ENCODE measurements at places on chromosomes 2 and 18.

DNA sequence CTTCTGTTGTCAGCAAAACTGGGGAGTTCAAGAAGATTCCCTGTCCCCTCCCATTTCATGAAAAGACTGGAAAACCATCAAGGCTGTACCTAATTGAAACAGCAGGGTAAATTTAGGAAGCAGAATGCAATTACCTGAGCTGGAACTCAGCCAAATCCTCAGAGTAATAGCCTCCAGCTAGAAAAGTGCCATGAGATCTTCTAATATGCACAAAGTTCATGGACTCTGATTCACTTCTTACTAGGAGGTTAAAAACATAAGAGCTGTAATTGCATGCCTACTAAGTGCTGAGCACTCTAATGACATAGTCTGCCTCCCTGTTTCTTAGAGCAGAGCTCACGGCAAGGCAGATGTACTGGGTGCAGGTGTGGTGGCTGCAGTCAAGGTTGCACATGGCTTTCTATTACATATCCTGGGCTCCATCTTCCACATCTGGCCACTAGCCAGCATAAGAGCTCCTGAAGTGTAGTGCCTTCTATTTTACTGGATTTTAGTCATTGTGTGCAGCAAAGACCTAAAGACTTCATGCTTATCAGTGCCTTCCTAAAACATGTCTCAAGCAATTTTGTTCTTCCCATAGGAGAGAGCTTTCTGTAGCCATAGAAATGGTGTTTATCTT is 341.7 kb downstream of the PTPRM start:
- no peak for DNase-seq

- no peak for DNase-seq
These were observed 31.3 kb downstream of the PTRHD1 start for GRCh38 chr2:24761866-24762265.

GRCh38 chr2:176392249-176392648 is 123.0 kb downstream of the MTX2 start:
- no peak for DNase-seq

DNA sequence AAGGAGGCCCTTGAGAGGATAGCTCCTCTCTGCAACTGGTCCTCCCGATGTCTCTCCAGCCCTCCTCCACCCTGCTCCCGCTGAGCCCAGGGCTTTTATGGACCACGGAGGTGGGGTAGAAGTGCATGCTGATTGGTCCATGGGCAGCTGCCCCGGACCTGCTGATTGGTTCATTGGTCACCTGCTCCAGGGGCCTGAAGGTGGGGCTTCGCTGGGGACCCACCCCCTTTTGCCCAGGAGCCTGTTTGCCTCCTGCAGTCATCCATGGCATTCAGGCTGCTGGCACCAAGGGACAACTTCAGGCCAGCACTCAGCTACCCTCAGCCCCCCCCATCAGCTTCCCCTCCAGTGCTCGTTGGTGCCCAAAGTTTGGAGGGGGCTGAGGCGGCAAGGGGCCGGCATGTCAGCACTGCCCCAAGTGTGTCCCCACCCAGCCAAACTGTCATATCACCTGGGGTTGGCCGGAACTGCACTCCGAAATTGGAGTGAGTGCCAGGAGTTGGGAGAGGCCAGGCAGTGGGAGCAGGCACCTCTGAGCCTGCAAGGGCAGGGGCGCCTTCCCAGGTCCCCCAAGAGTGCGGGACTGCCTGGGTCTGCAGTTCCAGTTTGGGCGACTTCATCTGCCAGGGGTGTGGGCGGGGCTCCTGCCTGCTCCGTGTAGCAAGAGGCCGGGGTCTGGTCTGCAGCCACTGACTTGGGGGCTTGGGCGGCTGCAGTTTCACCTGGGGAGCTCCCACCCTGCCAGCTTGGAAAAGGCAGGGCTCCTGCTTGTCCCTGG is 288.9 kb downstream of the RDH14 start:
- DNase-seq, result no peak

- DNase-seq, result no peak
These were observed 100.2 kb upstream of the SULT1C3 start for GRCh38 chr2:108139521-108139920.

DNA sequence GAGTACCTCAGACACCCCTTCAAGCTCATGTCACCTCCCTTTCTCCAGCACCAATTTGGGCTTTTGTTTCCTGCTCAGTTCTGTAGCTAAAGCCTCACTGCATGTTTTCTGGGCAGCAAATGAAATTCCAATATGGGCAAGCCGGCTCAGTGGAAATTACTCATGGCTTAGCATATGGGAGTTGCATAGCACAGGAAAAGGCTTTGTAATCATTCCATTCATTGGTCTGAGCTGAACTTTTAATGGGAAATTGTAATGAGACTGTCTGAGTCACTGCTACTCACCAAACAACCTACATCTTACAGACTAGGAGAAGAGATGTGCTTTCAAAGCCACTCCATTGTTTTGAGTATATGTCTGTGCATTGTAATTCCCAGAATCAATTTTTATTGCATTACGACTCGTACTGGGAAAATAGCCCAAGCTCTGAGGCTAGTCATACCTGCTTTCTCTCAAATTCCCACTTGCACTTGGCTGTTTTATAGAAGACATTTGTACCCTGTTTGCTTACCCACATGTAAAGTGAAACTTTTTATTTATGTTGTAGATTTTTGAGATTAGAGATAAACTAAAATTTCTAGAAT is 139.5 kb upstream of the LRATD1 start:
- no peak for DNase-seq

DNA sequence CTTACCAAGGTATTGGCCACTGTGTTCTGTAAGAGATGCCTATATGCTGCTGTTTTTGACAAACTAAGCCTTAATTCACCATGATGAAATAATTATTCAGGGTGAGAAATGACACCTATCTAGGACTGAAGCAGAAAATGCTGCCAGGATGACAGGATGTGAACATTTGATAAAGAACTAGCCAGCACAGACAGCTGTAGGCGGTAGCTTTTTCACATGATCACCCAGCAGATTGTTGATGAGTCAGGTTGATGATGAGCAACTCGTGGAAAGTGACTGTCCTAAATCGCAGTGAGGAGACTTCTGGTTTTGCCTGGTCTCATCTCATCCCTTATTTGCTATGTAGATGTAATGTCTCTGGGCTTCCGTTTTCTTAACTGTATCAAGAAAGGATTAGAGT is 144.1 kb downstream of the PRPF40A start:
- DNase-seq, result peak; percentile 7

GRCh38 chr2:12205086-12205485 is 458.7 kb downstream of the LPIN1 start:
- no peak for DNase-seq

GRCh38 chr2:170712653-170713542 is 2.2 kb upstream of the SP5 start:
- no peak for DNase-seq

- DNase-seq, result no peak
These were observed 733.3 kb downstream of the SUCLG1 start for GRCh38 chr2:83725735-83726134.

GRCh38 chr2:8204711-8205110 is 477.1 kb upstream of the ID2 start:
- DNase-seq, result no peak

DNA sequence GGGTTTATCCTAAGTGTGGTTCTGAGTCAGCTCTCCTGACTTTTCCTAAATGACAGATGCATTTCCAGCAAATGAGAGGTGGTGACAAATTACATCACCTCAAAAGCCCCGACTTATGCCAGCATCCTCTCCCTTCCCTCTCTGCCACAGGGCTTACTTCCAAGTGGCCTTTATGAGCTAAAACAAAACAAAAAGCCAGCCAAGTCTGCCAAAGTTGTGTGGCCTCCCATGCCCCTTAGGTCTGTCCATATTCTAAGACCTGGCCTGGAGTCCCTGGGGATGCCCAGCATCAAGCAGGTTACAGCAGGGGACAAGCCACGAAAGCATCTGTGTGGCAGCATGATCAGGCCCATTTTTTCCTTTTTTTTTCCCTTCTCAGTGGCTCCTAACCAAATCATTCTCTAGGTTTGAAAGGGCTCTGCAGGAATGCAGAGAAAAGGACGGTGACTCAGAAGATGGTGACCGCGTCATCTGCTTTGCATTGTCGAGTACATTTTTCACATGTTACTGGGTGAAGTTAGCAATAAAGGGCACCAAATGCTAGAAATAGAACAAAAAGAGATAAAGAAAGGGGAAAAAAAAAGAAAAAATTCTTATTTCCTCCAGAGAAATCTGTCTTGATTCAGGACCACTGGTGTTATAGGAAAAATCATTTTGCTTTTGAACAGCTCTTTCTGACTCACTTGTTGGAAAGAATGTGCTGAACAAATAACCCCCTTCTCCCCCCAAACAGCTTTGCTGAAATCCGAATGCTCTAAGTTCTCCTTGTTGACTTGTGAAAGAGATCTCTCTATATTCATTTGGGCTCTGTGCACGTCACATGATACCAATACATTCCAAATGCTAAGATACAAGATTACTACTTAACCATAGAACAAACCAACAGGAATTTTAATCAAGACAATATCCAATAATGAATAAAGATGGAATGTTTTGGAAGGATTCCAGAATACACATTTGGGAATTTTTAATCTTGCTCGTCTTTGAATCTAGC is 178.7 kb downstream of the EN1 start:
- DNase-seq, result no peak

DNA sequence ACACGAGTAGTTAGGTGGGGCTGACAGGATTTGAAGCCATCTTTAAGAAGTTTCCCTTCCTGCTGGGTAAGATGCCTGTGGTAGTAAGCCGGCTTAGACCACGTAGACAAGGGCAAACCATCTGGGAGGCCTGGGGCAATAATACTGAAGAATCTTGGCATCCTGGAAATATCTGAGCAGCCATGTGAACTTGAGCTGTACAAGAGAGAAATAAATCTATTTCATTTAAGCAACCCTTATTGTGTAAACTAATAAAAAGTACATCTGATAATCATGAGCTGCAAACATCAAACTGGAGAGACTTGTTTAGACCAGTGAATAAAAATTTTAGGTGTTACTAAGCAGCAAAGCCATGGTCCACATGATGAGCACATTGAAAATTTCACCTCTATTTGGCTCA is 11.4 kb upstream of the CETN1 start:
- no peak for DNase-seq

GRCh38 chr18:74375999-74376398 is 60.4 kb downstream of the C18orf63 start:
- no peak for DNase-seq

GRCh38 chr2:108612514-108613183 is 78.4 kb downstream of the LIMS1 start:
- peak; percentile 58 for DNase-seq

- DNase-seq, result no peak
These were observed 74.2 kb downstream of the GLI2 start for GRCh38 chr2:120809609-120810440.

DNA sequence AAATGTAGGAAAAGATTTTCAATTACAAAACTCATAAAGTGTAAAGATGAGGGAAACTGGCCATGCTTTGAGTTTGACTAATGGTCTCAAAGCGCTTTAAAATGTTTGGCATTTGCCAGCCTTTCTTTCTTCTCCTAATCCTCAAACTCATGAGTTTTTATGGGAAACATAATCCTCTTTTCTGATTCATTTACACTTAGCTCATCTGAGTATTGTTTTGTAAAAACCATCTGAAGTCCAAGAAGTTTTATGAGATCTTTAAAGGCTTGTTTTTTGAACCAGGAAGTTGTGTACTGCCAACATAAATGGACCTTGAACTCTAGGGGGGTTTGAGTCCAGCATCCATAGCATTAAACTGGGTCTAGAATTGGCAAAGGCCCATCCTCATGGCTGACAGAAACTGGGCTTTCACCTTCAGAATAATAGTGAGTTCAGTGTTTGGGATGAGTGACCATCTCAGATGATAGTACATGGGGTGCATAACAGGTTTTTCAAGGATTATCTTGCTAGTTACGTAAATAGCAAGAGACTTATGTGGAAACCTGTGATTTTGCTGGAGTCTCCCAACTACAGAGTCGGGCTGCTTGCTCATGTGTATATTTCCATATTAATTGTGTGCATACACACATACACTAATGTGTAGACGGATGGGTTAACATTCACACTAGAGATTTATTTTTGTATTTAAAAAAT is 3.8 kb upstream of the LTBP1 start:
- DNase-seq, result no peak

DNA sequence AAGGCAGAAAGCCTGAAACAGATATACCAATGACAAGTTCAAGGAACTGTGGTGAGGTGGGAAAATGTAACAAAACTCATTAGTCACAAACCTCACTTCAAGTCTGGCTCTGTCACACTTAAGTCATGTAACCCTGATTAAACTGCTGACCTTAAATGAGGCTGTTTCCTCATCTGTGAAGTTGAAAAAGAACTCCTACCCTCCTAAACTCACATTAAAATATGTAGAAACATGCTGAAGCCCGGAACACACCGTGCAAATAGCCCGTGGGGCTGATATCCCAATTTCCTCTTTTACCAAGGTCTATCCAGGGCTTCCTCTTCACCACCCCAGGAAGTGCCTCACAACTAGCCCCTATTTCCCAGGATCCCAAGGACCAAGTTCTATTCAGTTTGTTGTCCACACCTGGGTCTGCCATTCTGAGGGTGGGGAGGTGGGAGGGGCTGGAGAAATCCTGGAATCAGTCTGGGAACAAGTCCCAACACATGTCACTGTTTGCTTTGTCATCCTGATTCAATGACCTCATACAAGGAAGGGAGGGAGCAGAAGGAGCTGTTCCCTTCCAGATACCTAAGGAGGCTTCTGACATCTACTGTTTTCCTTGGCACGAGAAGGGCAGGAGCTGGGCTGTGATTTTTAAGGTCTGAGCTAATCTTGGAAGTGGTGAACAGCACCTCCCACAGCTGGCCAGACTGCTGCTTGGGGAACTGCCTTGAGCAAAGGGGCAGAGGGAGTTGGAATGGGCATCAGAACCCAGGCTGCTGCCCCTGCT is 42.3 kb downstream of the SLC4A1AP start:
- DNase-seq, result no peak

- DNase-seq, result no peak
These were observed 2.2 kb downstream of the ITM2C start for GRCh38 chr2:230866756-230867523.

GRCh38 chr18:22977847-22978701 is 44.9 kb downstream of the RBBP8 start:
- DNase-seq, result no peak

DNA sequence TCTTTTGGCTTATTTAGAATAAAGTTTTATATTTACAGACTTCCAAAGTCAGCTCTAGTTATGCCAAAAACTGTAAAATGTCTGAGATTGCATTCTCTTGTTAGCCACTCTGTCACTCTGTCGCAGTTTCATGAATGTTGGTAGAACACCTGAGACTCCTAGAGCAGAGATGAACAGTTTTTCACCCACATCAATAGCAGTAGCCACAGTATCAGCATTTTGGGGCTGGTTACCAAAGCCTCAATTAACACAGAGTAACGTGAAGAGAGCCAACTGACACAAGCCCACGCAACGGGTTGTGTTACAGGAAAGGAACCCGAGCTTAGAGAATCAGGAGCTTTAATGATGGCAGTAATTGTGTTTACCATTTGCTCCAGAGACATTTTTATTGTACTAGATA is 443.0 kb upstream of the SLC39A10 start:
- DNase-seq, result no peak

- DNase-seq, result no peak
These were observed 53.6 kb upstream of the LAPTM4A start for GRCh38 chr2:20104900-20105545.
